ENCODE measurements at places on chromosomes 3 and 15.

DNA sequence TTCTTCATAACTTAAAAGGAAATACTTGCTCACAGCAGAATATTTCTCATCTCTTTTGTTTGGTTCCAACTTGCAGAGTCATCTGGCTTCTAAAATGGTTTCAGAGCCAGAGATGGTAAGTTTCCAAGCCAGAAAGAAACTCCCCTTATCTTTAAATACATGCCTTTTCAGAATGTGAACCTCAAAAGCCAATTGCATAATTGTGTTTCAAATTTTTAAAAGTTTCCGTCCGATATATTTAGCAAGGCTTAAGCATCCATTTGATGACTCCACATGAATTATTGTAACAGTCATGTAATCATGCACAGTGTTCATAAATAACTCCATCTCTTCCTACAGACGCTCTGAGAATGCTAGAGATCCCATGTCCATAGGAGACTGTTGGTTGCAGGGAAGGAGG, 40.6 kb upstream of the C3orf80 start:
- DNase-seq, result no peak

GRCh38 chr3:47601281-47601680, 22.6 kb upstream of the CSPG5 start:
- DNase-seq, result no peak

- DNase-seq, result no peak
Observed at GRCh38 chr3:186442162-186442561, 80.1 kb upstream of the DGKG start.

GRCh38 chr3:99716463-99716995, 78.1 kb downstream of the COL8A1 start:
- no peak for DNase-seq

GRCh38 chr3:45443459-45443858, 55.1 kb downstream of the LARS2 start:
- no peak for DNase-seq

GRCh38 chr15:67979281-67979680, 74.8 kb upstream of the PIAS1 start:
- no peak for DNase-seq

GRCh38 chr15:55237219-55238130, 40.7 kb upstream of the RSL24D1 start:
- DNase-seq, result no peak

DNA sequence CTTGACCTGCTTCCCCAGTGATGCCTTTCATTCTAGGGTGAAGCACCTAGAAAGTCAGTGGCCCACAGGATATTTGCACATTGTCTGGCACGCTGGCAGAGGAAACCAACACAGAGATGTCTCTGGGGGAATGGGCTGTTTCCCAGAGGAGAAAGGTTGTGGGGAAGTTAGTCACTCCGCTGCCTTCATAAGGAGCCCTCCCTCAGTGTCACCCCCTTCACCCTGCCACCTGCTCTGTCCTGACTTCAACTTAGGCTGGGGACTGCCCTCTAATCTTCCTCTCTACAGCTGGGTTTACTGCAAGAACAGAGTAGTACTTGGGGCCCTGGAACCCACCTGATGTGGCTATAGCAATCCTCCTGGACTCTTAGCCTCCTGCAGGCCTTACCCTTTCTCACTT, 5.7 kb downstream of the KLHDC8B start:
- DNase-seq, result no peak

DNA sequence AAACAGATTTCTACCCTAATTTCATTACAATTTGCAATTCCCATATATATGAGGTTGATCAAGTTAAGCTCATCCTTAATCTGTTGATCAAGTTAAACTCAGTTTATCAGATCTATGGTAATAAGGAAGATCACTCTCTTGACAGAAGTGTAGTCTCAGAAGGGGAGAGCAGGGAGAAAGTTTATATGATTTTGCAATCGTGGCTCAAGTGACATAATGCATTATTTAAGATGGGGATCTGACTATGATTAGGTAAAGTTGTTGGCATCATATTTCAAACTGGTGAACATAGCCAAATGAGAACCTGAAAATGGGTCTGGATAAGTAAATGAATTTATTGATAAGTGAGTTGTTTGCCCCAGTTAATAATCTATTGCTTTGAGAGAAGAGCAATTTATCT, 995.3 kb downstream of the OTOL1 start:
- no peak for DNase-seq

DNA sequence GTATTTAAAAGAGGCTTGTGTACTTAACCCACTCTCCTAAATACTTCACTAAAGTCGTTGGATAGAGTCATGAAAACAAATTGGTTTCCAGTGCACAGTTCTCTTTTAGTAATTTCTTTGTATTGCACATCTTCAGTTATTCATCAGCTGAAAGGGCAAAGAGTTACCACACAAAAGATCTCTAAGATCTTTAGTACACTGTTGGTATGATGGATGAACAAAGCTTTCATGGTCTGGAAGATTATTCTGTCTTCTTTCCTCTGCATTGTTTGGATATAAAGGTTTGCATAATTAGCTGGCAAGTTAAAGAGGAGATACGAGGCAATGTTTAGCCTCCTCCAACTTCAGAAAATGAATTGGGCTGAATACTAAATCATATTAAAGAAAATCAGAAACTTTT, 40.5 kb downstream of the BCHE start:
- no peak for DNase-seq

DNA sequence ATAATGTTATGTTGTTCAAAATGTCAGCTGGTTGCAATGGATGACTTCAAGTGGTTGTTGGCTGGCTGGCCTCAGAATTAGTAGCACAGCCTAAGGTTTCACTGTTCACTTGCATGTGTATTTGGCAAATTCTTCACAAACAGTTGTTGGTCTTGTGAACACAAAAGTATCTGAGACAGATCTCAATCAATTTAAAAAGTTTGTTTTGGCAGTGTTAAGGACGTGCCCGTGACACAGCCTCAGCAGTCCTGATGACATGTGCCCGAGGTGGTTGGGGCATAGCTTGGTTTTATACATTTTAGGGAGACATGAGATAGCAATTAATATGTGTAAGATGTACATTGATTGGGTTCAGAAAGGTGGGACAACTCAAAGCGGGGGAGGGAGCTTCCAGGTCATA, 436.0 kb downstream of the AGBL1 start:
- no peak for DNase-seq

GRCh38 chr3:142947352-142947751, 16.1 kb downstream of the PAQR9 start:
- DNase-seq, result no peak

DNA sequence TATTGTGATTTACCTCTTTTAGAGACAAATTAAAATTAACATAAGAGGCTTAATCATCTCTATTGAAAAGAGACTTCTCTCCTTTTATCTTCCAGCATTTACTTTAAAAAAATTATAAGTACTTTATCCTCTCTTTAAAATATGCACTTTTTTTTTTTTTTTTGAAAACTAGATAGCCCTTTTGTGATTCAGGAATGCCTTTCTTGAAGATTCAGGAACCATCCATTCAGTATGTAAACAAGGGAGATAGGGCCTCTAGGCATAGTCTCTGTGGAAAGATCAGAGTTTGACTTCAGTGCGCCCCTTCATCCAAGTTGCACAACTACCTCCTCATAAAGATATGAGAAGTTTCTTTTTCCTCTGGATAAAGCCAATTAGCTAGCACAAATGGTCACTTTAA, 1163.7 kb downstream of the SI start:
- no peak for DNase-seq
